Suprapubic skin (tissue), 4 donors: ENCODE measurements at places on chromosomes 1 and 21. TPM values are rescaled to one million over a fixed set of nuclear protein-coding genes. Genes with fewer than 3 reads are reported as not detected.

Gene LIPI
- not detected for total RNA-seq

Gene OR2T6
- total RNA-seq, result not detected

DNA sequence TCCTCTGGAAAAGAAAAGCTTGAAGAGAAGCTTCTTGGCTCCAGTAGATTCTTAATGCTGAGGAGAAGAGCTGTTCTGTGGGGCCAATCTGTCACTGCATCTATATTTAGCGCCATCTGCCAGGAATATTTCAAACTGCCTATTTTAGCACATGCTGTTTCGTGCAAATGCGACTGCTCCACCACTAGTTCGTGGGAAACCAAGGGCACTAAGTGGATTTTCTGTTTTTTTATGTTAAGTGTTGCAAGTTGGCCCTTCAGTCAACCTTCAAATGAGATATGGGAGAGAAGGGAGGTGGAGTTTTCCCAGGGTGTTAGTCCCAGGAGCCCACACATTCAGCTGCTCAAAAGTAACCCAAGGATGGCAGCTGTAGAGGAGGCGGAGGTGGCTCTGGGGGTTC, 91.9 kb downstream of the TSEN15 start:
- no peak for DNase-seq
- H3K27ac ChIP-seq, result no peak overlapping the region
- H3K27me3 ChIP-seq, result no peaks in the 10 kb centered on the region

DNA sequence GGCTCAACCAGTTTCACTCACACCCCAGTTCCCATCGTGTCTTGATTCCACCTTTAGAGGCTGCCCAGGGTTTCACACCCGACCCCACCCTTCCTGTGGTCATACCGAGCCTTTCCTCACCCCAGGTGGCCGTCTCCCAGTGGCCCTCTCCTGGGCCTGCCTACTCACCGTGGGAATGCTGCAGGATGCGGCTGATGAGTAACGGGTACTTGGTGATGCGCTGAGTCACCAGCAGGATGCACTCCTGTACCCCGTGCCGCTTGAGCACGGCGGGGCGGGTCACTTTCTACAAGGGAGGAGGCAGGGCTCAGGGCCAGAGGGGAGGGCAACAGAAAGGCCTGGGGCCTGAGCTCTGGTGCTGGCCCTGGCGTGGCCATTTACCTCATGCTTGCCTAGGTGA, 16.4 kb downstream of the ARHGEF2 start:
- peak overlapping the region; percentile 53 for H3K27ac ChIP-seq
- H3K27me3 ChIP-seq, result no peaks in the 10 kb centered on the region

- peak overlapping the region; percentile 78 for H3K27ac ChIP-seq
- no peak overlapping the region for H3K4me3 ChIP-seq
- no peak for DNase-seq
- no peaks in the 10 kb centered on the region for H3K27me3 ChIP-seq
- H3K4me1 ChIP-seq, result peaks cover 33% of the 10 kb centered on the region
These were observed 168.6 kb downstream of the KAZN start for GRCh38 chr1:14767075-14767474.

- no peak overlapping the region for H3K4me3 ChIP-seq
- DNase-seq, result no peak
- no peaks in the 10 kb centered on the region for H3K27me3 ChIP-seq
These were observed 28.9 kb downstream of the RHEX start for GRCh38 chr1:206081856-206082255.

GRCh38 chr1:16081636-16082035, 8.2 kb upstream of the FAM131C start:
- no peaks in the 10 kb centered on the region for H3K36me3 ChIP-seq
- no peak overlapping the region for H3K4me3 ChIP-seq
- no peaks in the 10 kb centered on the region for H3K27me3 ChIP-seq
- no peak for DNase-seq
- no peak overlapping the region for H3K27ac ChIP-seq

GRCh38 chr1:41342774-41343355, 18.4 kb upstream of the FOXO6 start:
- H3K27me3 ChIP-seq, result no peaks in the 10 kb centered on the region
- peaks cover 9% of the 10 kb centered on the region for H3K4me1 ChIP-seq
- DNase-seq, result peak; percentile 8
- H3K27ac ChIP-seq, result no peak overlapping the region

Gene LCE2B
- 756 TPM for total RNA-seq

DNA sequence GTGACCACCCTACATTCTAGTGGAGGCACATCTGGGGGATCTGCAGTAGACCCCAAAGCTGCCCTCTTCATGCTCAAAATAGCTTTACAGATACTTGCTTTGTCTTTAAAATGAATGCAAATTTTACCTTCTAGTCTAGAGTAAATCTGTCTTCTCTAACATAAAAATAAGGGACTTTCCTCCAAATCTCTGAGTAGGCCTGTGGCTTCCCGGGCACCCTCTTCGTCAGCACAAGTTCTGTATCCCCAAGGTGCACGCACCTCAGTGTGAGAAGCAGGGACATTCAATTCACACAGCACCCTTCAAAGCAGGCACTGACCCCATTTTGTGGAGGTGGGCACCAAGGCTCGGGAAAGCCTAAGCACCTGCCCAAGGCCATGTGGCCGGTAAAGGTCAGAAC, 19.0 kb downstream of the MEF2D start:
- peaks cover 68% of the 10 kb centered on the region for H3K4me1 ChIP-seq
- no peak for DNase-seq
- peaks cover 63% of the 10 kb centered on the region for H3K36me3 ChIP-seq
- H3K4me3 ChIP-seq, result no peak overlapping the region
- no peak overlapping the region for H3K27ac ChIP-seq

DNA sequence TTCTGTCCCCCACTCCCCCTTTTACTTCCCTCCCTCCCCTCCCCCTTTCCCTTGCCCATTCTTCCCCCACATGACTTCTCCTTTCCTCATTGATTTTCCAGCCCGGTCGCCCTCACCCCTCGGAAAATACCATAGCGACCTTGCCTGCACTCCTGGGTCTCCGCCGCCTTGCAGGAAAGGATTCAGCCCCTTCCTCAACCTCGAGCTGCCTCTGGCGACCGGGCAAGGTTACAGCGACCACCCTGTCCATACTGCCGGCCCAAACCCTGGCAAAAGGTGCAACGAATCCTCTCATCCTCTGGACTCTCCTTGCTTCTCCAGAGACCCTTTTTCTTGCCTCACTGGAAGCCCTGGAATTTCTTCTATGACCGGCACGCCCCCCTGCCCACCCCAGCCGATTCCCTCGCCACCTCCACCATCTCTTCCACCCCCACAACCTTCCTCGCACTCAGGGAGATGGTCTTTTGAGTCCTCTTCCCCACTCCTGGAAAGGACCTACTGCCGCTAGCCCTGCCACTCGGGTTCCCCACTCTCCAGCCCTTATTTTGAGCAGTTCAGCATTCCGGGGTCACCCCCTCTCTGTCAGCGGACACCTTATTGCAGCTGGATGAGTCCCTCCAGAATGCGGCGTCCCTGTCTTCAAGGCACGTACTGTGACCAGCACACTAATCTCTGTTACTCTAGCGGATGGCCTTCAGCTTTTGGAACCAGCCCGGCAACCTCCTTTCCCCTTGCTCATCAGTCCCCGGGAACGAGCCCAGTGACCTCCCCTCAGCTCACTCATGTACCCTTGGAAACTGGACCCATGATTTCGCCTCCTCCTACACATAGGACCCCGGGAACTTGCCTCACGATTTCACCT, 846 bp downstream of the NSUN4 start:
- peak overlapping the region; percentile 96 for H3K27ac ChIP-seq
- peaks cover 14% of the 10 kb centered on the region for H3K4me1 ChIP-seq
- H3K4me3 ChIP-seq, result peak overlapping the region; percentile 68
- peak; percentile 78 for DNase-seq
- H3K27me3 ChIP-seq, result no peaks in the 10 kb centered on the region

DNA sequence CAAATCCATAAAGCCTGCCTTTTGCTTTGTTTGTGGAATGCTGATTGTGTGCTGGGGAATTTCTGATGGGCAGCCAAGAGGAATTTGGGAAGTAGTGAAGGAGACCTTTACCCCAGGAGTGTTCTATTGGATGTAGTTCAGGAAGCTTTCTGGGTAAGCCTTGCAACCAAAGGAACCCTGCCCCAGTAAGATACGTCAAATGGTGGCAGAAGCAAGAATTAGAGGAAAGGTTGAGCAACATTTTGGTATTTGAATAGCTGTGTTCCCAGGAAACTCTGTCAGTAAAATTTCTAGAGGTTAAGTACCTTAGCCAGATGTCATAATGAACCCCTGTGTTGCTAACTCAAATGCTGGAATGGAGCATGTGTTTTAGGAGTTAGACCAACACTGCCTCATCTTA, 6.4 kb downstream of the MGST3 start:
- no peak for DNase-seq
- H3K4me1 ChIP-seq, result peaks cover 64% of the 10 kb centered on the region
- no peaks in the 10 kb centered on the region for H3K27me3 ChIP-seq
- no peak overlapping the region for H3K4me3 ChIP-seq
- no peak overlapping the region for H3K27ac ChIP-seq

GRCh38 chr1:63740432-63740831, 33.4 kb upstream of the ROR1 start:
- H3K4me1 ChIP-seq, result peaks cover 3% of the 10 kb centered on the region
- H3K27me3 ChIP-seq, result no peaks in the 10 kb centered on the region
- H3K36me3 ChIP-seq, result no peaks in the 10 kb centered on the region
- no peak overlapping the region for H3K4me3 ChIP-seq
- H3K27ac ChIP-seq, result no peak overlapping the region

- H3K4me1 ChIP-seq, result peaks cover 16% of the 10 kb centered on the region
- no peak overlapping the region for H3K4me3 ChIP-seq
- H3K27me3 ChIP-seq, result no peaks in the 10 kb centered on the region
- no peaks in the 10 kb centered on the region for H3K36me3 ChIP-seq
- H3K27ac ChIP-seq, result no peak overlapping the region
- DNase-seq, result no peak
These were observed 6.4 kb upstream of the KIF14 start for GRCh38 chr1:200626853-200627534.

Gene ERG
- 3.3 TPM for total RNA-seq

DNA sequence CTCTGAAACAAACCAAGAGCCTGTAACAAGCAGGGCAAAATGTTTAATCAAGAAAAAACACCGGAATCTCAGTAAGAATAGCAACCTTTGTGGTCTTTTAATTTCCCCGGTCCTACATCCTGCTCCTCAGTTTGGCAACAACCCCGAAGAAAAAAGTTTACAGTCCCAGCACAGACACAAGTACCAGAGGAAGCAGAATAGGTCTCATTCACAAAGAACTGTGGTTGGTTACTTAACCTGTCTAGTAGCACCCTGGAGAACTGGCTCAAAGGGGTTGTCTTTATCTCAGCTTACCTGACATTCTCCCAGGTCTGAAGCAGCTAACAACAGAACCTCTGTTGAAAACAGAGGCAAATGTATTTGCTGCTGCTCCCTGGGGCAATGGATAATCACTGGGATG, 399.3 kb downstream of the AJAP1 start:
- H3K36me3 ChIP-seq, result no peaks in the 10 kb centered on the region
- H3K4me3 ChIP-seq, result no peak overlapping the region
- H3K27me3 ChIP-seq, result no peaks in the 10 kb centered on the region
- H3K27ac ChIP-seq, result no peak overlapping the region
- H3K4me1 ChIP-seq, result no peaks in the 10 kb centered on the region
